ENCODE measurements at places on chromosomes 3 and 15.

DNA sequence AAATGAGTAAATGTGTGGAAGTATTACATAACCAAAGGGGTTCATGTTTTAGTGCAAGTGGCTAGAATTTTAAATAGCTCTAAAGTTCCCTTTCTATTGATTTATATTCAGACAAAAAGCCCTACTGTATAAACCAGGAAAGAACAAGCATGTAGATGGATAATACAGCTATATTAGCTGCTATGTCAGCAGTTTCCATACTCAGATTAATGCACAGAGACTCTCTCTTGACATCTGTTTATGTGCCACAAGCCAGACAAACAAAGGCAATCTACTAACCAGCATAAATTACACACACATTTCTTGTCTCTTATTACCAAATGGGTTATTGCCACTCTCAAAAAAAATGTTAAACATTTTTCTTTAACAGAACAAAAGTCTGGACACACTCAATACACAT is 760.1 kb upstream of the NECTIN3 start:
- no peak for ATAC-seq

DNA sequence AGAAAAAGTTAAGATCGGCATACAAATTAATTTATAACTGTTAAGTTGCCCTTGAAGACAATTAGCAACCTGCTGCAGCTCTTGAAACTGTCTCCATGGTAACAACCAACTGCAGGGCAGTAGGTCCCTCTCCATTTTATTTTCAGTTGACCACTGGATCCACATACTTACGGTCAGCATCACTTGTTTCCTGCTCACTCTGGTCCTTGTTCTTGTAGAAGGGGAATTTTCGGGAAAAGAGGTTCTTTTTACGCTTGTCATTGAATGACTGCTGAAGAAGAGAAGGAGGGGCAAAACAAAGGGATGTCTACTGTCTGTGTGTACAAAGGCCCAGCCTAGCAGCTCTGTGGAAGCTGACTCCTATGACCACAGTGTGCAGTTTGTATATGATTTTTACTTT is 46.8 kb upstream of the MELTF start:
- ATAC-seq, result no peak

DNA sequence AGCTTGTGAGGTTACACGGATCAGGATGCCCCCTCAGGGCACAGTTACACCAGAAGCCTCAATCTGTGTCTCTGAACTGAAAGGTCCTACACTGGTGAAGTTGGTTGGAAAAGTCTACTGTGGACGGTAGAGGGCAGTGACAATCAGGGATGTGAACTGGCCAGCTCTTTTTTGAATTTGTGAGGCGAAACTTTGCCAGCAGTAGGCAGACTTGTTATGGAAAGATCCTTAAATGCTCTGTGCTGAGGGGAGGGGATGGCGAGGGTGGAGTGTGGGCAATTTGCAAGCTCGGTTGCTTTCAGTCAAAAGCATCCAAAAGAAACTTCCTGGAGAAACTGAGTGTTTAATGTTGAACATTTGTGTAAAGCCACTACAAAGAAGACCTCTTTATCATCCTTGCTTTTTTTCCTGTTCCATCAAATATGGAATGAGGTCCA is 127.4 kb upstream of the ABHD17C start:
- ATAC-seq, result peak; percentile 39

GRCh38 chr3:48433472-48434118 is 3.7 kb upstream of the PLXNB1 start:
- no peak for ATAC-seq

- no peak for ATAC-seq
Observed at GRCh38 chr15:69277316-69277715, 21.4 kb upstream of the PAQR5 start.

- no peak for ATAC-seq
Observed at GRCh38 chr15:85828874-85829273, 34.1 kb upstream of the KLHL25 start.

DNA sequence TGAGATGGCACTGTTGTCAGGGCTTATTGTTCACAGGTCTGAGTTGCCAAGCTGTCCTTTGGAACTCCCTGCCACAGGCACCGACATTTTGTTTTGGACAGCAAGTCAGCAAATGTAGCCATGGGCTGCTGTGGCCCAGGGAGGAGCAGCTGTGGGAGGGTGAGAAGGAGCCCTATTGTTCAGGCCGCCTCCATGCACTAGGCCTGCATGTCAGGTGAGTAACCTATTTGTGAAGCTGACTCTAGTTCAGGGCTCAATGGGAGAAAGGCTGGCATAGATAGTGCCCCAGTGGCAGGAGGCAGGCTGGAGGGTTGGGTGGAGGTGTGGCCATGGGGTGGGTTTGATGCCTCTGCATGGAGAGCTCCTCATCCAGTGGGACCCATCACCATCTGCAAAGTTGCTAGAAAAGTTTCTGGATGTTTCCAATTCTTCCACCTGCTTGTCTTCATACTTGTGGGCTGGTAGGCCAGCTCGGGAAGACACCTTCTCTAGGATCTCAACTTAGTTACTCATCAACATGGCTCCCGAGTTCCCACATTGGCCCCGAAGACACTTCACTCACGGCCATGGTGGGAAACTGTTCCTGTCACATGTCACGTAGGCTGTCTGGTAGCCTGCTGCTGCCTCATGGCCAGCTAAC is 19.5 kb downstream of the AMOTL2 start:
- no peak for ATAC-seq

- ATAC-seq, result no peak
Observed at GRCh38 chr3:31240466-31240865, 292.3 kb upstream of the STT3B start.

DNA sequence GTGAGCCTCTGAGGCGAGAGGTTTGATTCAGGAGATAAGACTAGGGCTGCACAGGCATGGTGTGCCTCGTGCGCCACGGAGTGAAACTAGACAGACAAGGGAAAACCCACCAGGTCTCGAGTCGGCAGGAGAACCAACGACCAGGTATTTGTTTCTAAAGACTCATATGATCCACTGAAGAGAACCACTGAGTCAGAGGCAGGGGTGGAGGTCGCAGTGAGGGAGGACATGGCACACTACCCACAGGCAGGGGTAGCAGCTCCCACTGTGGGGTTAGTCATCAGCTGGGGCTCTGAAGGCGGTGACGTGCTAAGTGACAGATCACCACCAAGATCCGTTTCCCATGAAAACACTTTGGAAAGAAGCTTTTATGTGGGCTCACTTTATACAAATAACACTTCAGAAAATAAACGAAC is 45.7 kb downstream of the CHSY1 start:
- peak; percentile 76 for ATAC-seq

DNA sequence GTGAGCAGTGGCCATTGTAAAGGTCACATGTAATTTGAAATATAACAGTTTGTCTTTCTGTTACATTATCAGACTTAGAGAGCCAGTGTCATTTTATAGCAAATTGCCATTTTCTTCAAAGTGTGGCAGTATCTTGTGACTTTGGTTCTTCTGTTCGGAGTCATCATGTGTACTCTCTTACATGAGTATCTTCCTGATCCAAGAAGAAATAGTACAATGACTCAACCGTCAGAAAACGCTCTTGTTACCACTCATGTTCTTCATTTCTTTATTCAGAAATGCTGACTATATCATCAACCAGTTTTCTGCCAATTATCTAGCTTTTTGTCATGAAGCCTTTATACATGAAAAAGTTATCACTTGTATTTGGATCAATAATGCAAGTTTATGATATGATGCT is 93.6 kb upstream of the CGNL1 start:
- ATAC-seq, result no peak

DNA sequence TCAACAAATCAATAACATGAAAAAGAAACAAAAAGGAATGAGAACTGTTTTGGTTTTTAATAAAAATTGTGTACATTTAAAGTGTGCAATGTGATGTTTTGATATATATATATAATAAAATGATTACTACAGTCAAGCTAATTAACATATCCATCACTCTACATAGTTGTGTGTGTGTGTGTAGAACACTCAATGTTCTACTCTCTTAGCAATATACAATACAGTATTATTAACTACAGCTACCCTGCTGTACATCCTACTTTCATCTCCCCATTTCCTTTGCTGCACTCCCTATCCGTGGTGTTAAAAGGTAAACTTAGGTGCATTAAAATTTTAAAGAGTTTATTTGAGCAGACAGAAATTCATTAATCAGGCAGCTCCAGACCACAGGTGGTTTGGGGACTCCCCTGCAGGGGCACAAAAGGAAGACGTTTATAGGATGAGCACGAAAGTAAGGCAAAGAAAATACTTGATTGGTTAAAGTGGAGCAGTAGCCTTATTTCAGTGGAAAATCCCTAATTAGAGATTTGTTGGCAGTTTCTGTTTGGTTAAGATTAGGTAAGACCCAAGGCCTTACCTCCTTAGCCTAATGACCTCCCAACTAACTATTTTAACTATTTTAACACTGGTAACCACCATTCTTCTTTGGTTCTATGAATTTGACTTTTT is 61.8 kb upstream of the SNRK start:
- no peak for ATAC-seq

DNA sequence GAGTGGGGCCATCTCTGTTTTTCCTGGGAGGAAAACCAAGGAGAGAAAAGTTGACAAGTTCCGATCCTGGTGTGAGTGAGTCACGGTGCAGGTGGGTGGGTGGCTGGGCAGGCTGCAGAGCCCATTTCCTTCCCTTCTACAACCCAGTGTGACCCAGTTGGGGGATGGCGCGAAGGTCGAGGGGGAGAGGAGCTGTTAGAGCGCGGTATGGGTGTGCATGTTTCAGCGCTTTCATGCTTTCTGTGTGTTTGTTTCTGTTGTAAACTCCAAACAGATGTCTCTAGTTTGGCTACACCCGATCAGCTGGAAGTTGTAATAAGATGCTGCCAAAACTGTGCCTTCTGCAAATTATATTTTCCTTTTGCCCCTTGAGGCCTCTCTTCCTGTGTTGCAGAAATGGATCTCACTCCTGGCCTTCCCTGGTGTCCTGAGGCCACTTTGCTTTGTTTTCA is 3.8 kb downstream of the FAM43A start:
- no peak for ATAC-seq

Data from stimulated activated memory B cell treated with anti-CD40 and anti-IgM and Interleukin-4, amounts not matched to agents 10 μg/mL and 1 μg/mL and 100 μg/mL, for 72 hours (primary cell).